ENCODE measurements at places on chromosomes 5 and 9.

DNA sequence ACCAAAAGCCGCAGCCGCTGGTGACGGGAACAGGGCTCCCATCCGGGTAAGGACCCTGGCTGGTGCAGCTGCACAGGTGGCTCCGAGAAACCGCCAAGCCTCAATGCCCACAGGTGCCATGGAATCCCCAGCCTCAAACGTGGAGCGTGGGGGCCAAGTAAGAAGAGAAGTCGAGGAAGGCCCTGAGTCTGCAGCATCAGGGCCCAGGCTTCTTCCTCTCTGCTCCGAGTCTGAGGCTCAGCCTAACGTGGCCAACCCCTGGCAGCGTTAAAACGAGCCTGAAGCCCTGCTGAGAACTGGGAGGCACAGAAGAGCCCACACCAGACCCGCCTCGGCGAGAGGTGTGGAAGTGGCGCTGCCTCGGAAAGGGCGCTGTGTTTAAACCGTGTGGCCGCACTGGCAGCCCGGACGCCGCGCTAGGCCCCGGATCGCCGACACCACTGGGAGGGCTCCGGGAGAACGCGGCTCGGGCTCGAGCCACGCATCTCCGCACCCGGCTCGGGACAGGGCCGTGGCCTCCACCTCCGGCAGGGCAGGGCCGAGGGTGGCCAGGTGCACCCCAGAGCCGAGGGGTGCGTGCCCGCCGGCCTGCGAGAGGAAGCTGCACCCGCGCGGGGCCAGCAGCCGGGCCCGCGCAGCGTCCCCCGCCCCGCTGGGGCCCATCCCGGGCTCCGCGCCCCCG is 730 bp downstream of the ZMYND19 start:
- DNase-seq: no peak

DNA sequence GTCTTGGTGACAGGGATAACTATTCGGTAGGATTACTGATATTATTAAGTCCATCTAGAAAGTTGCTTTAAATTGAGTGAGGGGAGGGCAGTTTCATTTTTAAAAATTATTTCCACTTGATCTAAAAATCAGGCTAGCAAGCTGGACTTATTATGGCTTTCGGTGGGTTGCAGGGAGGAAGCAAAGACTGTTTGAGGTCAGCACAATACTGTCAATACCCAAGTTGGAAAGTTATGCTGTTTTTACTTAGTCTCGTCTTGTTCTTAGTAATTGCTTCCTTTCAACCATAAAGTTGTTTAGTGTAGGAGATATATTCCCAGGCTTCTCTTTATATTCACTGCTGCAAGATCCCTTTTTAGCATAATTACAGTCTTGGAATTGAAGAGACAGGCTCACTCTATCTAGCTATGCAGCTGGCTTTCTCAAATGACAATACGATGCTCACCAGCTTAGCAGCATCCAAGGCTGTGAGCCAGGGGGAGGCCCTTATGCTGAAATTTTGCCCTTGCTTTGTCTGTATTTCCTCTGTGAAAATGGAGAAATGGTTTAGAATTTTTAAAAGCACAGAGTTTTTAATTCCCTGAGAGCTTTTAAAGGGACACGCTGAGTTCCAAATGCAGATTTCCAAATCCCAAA is 68.2 kb upstream of the APC start:
- DNase-seq: no peak

- no peak for DNase-seq
These were observed 12.2 kb downstream of the PPP3R2 start for GRCh38 chr9:101582553-101582952.

- DNase-seq: no peak
These were observed 198.2 kb downstream of the SAXO1 start for GRCh38 chr9:18834740-18835361.

DNA sequence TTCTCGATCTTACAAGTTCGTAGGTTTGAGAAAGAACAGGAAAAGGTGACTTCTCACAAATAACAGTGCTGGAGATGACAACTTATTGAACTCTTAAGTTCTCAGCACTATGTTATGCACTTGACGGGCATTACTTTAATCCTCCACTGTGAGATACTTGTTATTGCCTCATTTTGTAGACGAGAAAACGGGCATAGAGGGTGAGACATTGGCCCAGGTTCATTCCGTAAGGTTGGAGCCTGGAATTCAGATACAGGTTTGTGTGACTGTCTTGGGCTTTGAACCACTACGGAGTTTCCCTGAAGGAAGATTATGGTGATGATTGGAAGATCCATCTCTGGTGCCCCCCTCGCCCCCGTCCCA is 657 bp downstream of the MAT2B start:
- DNase-seq: no peak

DNA sequence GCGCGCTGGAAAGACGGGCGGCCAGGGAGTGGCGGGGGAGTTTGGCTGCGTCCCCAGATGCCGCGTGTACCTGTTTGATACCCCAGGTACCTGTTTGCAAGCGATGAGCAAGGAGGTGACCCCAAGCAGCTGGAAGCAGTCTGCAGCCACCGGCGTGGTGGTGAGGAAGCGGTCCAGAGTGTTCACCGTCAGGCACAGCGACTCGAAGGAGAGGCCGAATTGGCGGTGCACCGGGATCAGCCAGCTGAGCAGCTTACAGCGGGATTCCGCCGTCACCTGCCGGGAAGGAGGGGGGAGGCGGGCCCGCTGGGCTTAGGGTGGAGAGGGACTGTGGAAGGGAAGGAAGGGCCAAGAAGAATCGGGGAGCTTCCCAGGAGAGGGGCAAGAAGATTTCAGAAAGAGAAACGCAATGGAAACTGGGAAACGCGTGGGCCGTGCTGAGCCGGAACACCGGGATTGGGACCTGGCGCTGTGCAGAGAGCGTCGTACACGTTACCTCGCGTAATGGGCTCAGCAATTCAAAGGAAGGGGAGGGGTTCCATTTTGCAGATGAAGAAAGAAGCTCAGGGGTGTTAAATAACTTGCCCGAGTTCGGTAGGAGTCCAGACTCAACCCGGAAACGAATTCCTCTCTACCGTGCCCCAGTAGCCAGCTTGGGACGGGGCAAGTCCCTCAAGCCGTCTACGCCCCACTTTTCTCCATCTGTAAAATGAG is 980 bp downstream of the CCNO start:
- DNase-seq: no peak

- DNase-seq: no peak
These were observed 4.2 kb upstream of the NINJ1 start for GRCh38 chr9:93138171-93138764.

- no peak for DNase-seq
These were observed 95.9 kb downstream of the FBXO4 start for GRCh38 chr5:42020788-42021530.

GRCh38 chr5:87266914-87267573 is 639 bp upstream of the RASA1 start:
- no peak for DNase-seq

DNA sequence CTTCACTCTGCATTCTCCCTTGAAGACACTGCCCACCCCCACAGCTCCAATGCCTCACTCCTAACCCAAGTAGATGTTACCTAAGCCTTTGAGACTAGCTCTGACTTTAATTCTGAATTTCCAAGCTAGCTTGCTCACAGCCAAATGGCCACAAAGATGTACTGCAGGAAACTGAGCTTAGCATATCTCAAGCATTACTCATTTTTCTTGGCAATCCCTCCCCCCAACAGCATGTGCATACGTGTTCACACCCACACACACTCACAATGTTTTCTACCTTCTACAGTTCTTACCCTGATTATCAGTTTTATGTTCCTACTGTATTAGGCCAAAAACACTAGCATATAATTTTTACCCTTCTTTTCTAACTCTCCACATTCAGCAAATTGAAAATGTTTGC is 13.7 kb upstream of the GRIA1 start:
- DNase-seq: no peak

DNA sequence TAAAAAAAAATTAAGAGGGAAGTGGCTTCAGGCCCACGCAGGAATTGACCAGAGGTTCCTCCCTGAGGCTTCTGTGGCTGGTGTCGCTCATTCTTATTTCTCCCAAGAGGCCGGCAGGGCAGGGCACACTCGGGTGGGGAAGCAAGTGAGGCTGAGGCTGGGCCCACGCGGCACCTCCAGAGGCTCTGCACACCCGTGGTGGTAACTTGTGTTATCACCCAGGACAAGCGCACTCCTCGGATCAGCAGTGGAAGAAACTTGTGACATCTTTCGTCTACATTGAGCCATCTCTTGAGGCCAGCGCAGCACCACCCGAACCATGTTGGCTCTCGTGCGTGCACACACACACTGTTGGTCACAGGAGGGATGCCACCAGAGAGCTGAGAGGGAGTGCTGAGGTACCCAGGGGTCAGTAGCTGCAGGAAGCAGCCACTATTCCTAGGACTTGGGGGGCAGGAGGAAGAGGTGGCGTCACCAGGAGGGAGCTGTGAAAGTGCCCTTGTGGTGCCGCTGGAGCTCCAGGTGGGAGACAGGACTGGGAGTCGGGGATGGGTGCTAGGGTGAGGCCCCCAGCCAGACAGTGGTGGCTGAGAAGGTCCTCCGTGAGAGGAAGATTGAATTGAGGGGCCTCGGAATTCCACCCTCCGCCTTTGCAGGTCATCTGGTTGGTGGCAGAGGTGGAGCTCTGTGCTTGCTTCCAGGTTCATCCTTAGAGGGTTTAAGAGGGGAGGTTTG is 6.4 kb downstream of the NDUFS6 start:
- DNase-seq: no peak

DNA sequence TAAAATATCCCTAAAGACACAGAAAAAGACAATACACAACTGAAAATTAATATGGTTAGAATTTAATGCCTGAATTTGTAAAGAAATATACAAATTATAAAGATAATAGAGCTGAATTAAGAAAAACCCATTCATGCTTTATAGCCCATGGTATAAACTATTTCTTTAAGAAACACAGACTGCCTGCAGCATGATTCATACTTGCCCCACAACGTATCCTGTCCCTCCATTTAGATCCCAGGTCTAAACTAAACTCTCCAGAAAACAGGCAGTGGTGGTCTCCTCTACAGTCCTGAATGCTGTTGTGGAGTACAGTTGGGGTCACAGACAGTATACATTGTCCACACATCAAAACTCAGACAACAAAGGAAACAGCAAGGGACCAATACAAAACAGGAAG is 24.8 kb downstream of the IL6ST start:
- no peak for DNase-seq

DNA sequence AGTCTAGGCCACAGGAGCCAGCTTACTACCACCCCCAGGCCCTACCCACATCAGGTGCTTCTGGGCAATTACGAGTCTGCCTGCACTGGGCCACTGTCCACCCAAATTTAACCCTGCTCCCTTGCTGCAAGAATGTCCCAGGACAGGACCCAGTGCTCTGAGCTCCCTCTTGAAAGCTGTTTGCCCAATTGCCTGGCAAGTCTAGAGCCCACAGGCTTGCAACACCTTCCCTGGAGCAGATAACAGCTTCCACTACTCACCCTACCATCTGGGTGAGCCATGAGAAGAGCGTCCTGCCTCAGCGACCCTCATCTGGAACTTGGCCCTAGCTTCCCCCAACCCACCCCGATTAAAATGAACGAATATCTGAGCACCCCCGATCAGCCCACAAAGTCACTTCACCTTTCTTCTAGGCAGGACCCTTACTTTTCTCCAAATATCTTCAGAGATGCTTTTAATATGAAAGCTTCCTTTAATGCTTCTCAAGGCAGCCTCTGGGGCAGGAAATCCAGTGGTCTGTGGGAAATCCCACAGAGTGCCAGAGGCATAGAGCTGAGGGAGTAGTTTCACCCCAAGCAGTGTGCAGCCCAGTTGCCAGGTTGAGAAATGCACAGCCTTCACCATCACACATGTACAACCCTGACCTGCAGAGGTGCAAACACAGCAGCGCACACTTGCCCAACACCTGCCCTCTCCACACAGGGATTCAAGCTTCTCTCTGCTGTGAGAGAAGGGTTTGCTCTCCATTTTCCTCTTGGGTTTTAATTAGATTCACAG is 10.6 kb downstream of the ACSL6 start:
- DNase-seq: peak; percentile 64

GRCh38 chr9:82518868-82519267 is 530.3 kb downstream of the SPATA31D1 start:
- no peak for DNase-seq

- DNase-seq: no peak
These were observed 53.4 kb downstream of the PFDN1 start for GRCh38 chr5:140249536-140249935.

- no peak for DNase-seq
These were observed 6.1 kb downstream of the POC5 start for GRCh38 chr5:75711151-75711550.

DNA sequence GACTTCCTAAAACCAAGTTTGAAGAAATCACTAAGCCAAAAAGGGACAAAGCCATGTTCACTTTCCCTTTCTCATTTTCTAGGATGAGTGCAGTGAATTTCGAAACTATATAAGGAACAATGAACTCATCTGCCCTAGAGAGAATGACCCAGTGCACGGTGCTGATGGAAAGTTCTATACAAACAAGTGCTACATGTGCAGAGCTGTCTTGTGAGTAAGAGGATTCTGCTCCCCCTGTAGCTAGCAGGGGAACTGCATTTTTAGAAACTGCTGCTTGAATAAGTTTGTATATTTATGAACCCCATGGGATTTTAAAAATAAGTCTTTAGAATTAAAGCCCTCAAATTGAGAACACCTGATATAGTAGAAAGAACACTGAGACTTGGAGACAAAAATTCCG is 42.7 kb upstream of the SPINK14 start:
- DNase-seq: no peak

DNA sequence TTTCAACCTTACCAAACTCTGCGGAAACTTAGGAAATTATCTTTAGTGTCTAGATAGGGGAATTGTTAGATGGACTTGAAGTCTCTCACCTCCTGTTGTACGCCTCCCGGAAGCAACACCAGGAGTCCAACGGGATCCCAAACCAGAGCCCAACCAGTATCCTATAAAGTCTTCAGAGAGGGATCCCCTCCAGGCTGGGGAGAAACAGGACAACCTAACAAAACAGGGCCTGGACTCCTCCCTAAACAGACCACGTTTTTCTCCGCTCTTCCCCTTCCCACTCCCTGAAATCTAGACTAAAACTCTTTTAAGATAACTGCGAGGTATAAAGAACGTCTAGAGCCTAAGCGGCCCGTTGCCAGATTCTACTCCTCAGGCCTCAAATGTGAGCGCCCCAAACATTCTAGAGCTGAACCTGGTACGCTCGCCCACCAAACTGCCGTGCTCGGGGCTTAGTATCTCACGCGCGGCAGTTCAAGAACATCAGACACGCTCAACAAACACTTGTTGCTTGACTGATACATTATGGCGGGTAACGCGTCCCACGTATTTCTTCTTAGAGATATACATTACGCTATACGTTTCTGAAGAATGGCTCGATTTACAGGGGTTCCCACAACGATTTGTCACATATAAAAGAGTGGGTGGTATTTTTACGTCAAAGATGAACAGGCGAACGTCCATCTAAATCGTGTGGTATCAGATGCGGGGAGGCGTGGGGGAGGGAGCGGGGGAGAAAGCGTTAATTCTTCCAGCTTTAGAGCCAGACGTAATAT is 663 bp upstream of the SMIM27 start:
- peak; percentile 3 for DNase-seq

- no peak for DNase-seq
These were observed 19.0 kb downstream of the HNRNPK start for GRCh38 chr9:83960991-83961390.

DNA sequence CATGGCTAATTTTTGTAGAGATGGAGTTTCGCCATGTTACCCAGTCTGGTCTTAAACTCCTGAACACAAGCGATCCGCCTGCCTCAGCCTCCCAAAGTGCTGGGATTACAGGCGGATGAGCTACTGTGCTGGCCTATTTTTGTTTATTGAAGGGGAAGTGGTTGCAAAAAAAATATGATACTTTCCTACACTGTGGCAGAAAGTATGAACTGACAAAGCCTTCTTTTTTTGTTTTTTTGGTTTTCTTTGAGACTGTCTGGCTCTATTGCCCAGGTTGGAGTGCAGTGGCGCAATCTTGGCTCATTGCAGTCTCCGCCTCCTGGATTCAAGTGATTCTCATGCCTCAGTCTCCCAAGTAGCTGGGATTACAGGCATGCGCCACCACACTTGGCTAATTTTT is 50.9 kb downstream of the OSTF1 start:
- no peak for DNase-seq
